ENCODE measurements at places on chromosomes 12 and 14.

- no peak for DNase-seq
Measured at GRCh38 chr12:106220536-106220935, 27.3 kb downstream of the CKAP4 start.

DNA sequence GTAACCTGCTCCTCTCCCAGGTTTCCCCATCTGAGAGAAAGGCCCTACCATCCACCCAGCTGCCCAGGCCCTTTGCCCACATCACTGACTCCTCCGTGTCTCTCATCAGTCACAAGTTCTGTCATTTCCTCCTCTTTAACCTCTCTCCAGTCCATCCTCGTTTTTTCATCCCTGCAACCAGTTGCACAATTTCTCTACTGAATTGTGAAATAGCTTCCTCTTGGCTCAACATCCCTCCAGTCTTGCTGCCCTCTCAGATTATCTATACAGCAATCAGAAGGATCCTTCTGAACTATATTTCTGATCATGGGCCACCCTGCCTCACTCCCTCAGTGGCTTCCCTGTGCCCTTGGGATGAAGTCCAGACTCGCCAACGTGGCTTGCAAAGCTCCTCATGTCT is 6.8 kb downstream of the FAM161B start:
- DNase-seq, result no peak

GRCh38 chr14:32627545-32628298 is 298.6 kb downstream of the AKAP6 start:
- DNase-seq, result no peak

DNA sequence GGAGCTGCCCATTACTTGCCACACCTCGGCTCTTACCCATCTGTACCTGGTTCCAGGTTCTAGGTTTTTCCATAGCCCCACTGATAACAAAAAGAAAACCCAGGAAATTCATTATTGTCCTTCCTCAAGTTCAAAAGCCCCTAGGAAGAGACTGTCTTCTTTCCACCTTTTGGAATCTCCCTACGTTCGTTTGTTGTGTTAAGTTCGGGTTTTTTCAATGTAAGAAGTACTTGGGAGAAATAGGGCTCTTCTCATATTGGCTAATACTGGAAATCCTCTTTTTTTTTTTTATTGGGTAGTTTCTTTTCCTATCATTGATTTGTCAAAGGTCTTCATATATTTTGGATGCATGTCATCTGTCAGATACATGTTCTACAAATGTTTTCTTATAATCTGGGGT is 17.3 kb downstream of the SLC15A5 start:
- DNase-seq, result no peak

- DNase-seq, result no peak
Measured at GRCh38 chr12:32252199-32253073, 145.8 kb downstream of the BICD1 start.

DNA sequence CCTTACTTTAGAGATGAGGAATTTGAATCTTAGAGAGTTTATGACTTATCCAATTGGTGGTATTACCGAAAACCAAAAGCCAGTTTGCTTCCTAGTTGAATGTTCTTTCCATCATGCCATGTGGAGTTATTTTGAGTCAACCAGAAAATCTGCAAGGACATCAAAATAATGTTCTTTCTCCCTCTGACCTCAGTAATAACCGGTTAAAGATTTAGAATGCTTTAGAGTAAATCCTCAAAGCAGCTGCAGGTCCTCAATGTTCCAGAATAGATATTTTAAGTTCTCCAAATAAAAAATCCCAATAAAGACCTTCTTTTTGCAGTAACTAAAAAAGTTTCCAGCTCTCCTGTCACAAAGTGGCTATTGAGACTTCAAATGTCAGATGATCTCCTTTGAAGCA is 396.6 kb downstream of the ADAMTS20 start:
- no peak for DNase-seq

DNA sequence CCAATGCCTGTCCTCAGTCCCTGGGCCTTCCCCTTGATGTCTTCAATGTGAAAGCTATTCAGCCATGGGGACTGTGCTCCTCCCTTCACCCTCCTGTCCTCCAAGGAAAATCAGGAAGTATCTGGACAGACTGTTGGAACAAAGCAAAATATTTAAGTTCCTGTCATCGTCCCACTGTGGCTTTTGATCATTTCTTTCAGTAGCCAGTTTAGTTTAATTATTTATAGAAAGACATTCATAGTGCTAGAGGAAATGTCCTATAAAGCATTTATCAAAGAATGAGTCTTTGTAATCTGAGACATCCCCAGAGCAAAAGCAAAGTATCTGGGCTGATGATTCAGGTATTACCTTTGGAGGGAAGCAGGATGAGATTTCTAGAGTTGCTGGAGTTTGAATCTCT is 254.1 kb downstream of the NRXN3 start:
- DNase-seq, result no peak

GRCh38 chr12:16063726-16064125 is 152.6 kb downstream of the DERA start:
- DNase-seq, result no peak

DNA sequence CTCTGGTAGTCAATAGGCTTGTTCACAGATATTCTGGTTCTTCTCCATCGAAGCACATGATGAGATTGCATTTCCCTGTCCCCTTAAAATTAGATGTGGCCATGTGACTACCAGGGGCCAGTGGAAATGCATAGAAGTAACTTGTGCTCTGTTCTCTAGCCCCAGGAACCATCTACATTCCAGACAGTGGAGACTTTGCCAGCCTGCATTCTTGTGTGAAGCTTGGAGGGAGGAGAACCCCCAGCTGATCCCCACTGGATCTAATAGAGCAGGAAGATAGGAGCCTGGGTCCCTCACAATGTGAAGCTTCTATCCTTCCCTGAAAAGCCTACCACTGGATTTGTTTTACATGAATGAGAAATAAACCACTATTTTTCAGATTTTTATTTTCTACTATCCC is 130.1 kb downstream of the KITLG start:
- DNase-seq, result no peak

- no peak for DNase-seq
Measured at GRCh38 chr14:103657471-103657870, 28.5 kb downstream of the KLC1 start.

DNA sequence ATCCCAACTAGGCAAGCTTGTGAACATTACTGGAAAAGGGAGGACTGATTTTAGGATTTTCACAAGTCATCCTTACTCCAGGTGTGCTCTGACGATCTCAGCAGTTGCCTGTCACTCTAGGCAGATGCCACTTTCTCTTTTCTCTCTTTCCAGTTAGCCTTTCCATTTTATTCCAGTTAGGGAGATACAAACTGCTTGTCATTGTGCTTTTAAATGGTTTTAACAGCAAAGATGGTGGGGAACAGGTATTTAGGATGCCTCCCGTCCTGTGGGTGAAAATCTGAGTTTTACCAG is 1.2 kb downstream of the PA2G4 start:
- DNase-seq, result no peak

DNA sequence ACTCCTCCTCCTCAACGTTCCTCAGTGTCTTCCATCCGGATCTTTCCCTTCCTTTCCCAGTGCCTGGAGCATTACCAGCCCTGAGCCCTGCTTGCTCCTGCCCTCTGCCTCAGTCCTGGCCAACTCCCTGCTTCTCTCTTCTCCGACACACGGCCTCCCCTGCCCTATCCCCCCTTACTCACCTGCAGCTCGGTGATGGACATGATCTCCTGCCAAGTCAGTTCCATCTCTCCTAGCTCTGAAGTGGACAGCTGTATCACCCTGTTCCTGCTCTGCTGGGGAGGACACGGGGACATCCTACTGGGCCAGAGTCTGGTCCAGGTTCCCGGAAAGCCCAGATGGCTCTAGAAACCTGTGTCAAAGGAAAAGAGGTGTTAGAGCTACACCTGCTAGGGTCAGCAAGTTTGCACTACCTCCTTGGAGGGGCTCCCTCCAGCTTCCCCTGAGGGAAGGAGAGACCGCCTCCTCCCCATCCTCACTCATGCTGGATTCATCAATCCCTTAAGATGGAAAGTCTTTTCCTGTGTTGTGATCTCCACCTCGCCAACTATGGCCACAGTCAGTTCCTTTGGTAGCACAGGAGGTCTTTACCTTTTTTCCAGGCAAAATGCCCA is 5.8 kb downstream of the NFE2 start:
- DNase-seq, result no peak

- no peak for DNase-seq
Measured at GRCh38 chr12:42886160-42886559, 296.6 kb upstream of the PRICKLE1 start.

- no peak for DNase-seq
Measured at GRCh38 chr14:101219896-101220703, 316.6 kb upstream of the RTL1 start.

DNA sequence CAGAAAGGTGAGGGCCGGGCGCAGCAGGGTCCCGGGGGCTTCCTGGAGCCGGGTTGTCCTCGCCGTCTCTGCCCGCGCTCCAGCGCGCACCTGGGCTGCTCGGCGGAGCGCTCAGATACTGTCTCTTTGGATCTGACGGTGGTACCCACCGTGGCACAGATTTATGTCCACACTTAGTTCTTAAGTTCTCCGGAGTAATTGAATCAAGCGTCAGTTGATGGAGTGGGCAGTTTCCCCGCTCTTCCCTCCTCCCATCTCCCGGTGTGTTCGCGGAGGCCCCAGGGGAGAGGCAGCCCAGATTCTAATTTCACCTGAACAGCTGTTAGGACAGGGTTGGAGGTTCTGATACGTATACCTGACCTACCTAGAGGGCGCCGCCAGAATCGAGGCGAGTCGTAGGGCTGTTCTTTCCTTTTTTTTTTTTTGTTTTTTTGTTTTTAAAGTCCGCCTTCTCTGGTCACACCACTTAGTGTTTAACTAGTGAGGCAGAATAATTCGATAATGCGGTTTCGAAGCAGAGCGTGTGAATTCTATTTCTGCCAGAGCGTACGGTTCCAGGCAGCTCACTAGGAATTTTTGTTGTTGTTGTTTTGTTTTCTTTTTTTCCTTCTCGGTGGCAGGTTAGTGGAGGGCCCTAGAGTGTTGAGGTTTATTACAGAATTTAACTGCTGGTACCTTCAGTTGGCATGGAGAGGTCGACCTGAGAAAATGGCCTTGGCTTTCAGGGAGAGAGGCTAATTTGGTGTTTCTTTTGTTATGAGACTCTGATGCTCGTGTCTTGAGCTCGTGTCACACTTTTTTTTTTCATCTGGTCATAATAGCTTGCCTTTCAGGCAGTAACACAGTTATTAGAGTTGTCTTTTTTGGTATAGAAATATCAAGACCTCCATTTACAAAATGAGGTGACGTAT is 22.3 kb upstream of the GNS start:
- DNase-seq, result no peak

GRCh38 chr12:28161697-28162096 is 28.6 kb upstream of the CCDC91 start:
- DNase-seq, result no peak

GRCh38 chr12:6370994-6371754 is 4.2 kb downstream of the SCNN1A start:
- no peak for DNase-seq

DNA sequence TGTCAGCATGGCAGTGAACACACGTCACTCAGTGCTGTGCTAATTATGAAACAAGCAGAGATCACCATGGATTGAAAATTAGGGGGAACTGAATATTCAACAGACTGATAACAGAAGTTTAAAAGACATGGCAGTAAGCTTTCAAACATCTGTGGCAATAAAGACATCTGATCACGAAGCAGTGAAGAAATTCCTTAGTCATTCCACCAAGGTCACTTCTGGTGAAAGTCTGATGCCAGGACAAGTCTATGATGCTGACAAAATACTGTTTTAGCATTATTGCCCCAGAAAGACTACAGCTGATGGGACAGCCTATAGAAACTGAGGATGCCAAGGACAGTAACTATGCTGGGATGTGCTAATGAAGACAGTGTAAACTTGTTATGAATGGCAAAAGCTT is 126.9 kb upstream of the RBM19 start:
- DNase-seq, result no peak

DNA sequence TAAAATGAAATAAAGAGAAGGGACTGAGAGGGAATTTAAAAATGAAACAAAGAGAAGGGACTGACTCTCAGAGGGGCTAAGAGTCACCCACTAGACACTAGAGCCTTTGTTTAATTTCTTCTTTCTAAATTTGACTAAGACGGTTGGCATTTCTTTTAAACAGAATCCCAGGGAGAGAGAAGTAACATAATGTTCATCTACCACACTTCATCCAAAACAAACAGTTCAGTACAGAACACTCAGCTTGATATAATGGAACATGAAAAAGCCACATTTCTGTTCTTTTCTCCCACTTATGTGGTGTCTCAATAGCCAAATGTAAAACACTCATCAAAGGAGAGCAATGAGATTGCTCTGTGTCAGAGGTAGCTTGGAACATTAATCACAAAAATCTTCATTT is 10.1 kb upstream of the NT5DC3 start:
- no peak for DNase-seq

- DNase-seq, result no peak
Measured at GRCh38 chr12:30850684-30851083, 75.9 kb upstream of the TSPAN11 start.

- no peak for DNase-seq
Measured at GRCh38 chr14:69441948-69442347, 42.6 kb upstream of the PLEKHD1 start.

DNA sequence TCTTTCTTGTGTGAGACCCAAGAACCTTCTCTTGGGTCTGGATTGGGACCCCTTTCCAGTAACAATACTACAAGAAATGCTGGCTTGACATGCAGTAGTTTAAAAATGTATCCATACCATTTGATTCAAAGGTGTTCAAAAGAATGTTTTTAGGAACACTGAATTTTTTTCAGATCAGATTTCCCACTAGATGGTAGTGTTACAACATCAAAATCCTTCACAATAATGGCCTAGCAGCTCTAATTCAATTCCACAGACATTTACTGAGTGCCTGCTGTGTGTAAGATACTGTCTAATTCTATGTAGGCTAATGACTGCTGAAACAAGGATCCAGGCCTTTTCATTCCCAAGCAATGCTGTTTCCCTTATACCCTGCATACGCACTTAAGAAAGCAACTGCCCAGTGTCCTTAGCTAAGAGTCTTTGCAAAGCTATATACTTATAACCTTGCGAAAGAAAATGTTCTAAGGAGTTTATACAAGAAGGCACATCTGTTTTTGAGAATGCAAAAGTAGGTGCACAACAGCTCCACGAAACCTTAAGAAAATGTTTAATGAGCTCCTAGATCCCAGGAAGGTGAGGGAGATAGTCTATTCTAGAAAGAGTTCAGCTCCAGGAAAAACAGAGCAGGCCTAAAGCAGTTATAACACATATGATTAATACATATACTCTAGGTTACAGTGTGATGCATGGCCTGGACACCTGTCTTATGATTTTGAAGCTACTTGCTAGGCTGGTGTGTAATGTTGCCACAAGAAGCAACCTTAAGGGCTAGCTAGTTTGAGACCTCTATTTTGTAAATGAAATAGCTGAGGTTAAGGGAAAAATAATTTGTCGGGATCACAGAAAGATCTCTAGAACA is 50.9 kb upstream of the PKP2 start:
- DNase-seq, result no peak

GRCh38 chr14:100851946-100852620 is 26.2 kb downstream of the MEG3 start:
- no peak for DNase-seq

- no peak for DNase-seq
Measured at GRCh38 chr12:9731797-9732196, 1.1 kb downstream of the CLECL1 start.

DNA sequence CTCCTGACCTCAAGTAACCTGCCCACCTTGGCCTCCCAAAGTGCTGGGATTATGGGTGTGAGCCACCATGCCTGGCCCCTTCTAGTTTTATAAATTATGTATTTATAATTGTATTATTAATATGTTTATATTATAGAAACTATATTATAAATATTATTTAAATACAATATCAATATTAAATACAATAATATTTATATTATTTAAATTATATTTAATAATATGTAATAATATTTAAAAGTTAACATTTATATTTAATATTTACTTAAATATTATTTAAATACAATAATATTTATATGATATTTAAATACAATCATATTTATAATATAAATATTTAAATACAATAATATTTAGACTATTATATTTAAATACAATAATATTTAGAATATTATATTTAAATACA is 20.0 kb downstream of the SDR9C7 start:
- no peak for DNase-seq

Measured in activated naive CD4-positive, alpha-beta T cell treated with Interleukin-2 at 50 U/mL for 16 hours (primary cell).